ENCODE measurements at places on chromosomes 7 and 10.

GRCh38 chr7:88071994-88072714, 138.1 kb downstream of the ADAM22 start:
- DNase-seq = no peak

DNA sequence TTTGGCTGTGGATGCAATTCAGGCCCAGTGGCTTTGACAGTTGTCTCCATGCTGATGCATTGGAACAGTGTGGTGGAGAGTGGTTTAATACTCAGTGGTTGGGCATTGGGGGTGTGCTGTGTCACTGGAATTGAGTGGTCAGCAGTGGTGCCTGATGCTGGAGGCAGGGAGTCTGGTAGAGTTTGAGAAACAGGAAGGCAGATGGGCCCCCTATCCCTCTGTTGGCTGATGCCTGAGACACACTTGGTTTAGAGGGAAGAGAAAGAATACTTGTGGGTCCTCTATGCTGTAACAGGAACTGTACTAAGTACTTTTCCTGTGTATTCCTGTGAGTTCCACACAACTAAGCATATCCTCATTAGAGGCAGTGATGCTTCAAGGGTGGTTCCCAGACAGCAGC, 55.4 kb downstream of the EEPD1 start:
- no peak for DNase-seq

GRCh38 chr10:97936126-97936525, 86.5 kb downstream of the GOLGA7B start:
- DNase-seq = no peak

DNA sequence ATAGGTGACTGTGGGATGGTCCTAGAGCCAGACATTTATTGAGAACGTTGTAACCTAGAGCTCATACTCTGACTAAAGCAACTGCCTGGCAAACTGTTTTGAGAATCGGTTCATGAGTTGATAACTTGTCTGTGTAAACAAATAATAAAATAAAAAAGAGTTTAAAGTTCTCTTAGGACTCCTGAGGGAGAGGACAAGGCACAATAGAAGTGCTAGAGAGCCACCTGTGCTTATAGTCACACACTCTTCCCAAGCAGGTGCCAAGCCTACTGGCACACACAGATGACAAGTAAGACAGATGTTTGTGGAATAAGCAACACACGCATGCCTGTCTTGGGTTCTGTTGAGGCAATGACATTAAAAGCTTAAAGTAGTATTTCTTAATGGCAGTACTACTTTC, 7.9 kb downstream of the EDRF1 start:
- DNase-seq = no peak

GRCh38 chr10:27701938-27702537, 43.6 kb downstream of the MKX start:
- DNase-seq = no peak
